Caudate nucleus (tissue), 63 donors: ENCODE measurements at places on chromosomes 12 and 14.

DNA sequence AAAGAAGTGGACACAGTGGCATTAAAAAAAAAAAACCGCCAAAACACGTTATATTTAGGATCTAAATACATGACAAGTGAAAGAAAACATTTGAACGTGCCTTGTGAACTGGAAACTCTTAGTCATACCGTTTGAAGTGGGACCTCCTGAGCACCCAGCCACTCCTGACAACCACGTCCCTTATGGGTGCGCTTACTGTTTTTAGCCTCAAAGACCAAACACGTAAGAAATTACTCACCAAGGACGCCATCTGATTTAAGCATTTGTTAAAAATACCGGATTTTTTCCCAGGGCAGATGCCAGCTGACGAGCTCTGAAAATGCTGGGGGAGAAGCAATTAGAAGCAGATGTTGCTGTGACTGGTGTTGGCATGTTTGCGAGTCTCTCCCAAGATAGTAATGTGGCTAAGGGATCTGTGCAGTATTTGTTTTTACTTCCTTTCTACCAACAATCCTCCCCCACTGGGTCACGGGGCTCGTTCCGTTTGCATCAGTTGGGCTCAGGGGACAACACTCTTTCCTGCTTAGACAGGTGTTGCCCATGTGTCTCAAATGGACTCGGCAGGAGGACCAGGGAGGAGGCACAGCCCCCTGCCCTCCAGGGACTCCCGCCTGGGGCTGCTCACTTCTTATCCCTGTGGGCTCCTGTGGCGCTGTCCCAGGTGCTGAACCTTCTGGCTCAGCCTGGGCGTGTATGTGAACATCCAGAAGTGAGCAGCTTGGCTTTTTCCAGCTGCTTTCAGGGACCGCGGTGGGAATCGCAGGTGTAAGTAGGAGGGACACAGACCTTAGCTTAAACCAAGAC is 101.0 kb downstream of the BEGAIN start:
- no peak for DNase-seq

DNA sequence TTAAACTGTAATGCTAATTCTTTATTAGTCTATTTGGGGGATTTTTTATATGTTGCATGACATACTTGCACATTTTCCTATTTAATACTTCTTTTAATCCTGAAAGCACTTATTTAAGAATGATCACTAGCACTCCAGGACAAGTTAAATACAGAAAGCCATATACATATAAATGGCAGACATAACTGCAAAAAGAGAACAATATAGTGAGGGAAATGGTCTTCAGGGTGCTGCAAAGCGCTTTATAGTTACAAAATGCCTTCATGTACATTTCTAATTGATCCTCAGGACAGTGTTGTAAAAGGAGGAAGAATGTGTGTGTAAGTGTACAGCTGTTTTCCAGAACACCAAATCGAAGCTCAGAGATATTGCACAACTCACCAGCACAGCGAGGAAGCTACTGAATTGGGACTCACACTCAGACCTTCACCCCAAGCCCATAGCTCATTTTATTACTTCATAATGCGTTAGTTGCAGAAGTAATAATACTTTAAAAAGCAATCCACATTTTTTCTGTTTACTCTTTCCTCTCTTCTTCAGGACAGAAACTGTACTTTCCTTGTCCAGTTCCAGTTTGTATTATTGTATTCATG is 428.2 kb downstream of the RAD51B start:
- no peak for DNase-seq

DNA sequence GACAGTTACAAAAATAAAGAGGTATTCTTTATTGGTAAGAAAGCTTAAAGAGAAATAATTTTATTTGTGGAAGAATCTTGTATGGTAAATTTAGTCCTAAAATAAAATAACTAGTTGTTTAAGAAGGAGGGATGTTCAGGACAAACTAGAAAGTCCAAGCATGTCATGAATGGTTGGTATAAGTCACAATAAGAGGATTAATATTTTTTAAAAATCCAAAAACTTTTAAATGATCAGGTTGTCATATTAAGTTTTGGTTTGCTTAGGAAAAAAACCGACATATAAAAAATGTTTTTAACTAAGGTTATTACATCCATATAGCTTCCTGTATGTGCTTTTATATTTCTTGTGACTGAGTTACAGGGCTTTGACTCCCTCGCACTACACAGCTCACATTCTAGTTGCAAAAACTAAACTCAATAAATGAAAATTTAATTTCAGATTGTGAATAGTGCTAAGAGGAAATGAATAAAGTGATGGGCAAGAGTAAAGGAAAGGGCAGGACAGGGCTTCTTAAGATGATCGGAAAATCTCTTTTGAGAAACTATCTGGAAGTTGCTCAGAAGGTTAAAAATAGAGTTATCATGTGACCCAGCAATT is 80.7 kb upstream of the METAP2 start:
- no peak for DNase-seq

DNA sequence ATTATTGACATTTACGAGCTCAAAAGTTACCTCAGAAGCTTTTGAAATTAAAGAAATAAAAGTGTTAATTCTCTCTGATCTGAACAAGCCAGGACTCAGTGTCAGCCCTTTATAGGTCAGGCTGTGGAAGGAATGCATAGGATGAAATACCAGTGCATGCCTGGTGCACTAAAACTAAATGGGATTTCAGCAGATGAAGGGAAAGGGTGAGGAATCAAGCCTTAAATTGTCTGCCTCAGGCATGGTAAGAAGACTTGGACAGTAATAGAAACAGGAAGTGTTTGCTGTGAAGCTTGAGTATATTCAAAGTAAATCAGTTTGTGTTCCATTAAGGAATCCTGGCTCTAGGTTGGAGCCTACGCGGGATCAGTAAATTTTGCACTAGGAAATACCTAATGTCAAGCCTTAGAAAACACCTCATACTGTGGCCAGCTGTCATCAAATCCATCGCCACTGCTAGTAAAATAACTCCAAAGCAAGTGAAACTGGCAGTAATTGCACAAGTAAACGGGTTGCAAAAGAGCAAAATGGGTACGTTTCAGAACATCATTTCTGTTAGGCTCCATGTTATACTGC is 76.3 kb downstream of the PDE3A start:
- DNase-seq = no peak

DNA sequence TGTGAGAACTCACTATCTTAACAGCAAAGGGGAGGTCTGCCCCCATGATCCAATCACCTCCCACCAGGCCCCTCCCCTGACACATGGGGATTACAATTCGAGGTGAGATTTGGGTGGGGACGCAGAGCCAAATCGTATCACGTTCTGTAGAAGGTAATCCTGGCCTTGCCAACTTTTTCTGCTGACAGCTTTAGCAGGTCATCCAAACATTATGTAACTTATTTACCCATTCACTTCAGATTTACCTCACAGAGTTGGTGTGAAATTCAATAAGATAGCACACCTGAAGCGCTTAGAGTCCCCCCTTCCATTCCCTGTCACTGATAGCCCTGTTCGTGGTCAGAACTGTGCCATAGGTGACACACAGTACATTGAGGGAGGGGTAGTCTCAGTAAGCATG is 219.1 kb downstream of the FBXL14 start:
- DNase-seq = no peak

DNA sequence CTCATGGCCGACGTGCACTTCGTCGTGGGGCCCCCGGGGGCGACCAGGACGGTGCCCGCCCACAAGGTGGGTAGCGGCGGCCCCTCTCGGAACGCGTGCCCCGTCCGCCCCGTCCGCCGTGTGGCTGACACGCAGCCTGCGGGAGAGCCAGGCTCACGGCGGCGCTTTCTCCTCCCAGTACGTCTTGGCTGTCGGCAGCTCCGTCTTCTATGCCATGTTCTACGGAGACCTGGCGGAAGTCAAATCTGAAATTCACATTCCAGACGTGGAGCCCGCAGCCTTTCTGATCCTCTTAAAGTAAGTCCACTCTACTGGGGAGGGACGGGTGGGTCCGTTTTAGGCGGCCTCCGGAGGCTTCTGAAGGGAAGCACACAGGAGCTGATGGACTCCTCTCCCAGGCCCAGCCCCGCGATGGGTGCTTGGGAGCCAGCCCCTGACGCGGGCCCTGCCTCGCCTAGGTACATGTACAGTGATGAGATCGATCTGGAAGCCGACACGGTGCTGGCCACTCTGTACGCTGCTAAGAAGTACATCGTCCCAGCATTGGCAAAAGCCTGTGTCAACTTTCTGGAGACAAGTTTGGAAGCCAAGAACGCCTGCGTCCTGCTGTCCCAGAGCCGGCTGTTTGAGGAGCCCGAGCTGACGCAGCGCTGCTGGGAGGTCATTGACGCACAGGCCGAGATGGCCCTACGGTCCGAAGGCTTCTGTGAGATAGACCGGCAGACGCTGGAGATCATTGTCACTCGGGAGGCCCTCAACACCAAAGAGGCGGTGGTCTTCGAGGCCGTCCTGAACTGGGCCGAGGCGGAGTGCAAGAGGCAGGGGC is 1.1 kb downstream of the BTBD6 start:
- no peak for DNase-seq

GRCh38 chr14:80615831-80616230 is 325.7 kb downstream of the CEP128 start:
- DNase-seq = no peak

- DNase-seq = no peak
These were observed 89.8 kb upstream of the LRIG3 start for GRCh38 chr12:59010118-59010517.

- no peak for DNase-seq
These were observed 35.2 kb downstream of the HMGA2 start for GRCh38 chr12:65859519-65859918.

DNA sequence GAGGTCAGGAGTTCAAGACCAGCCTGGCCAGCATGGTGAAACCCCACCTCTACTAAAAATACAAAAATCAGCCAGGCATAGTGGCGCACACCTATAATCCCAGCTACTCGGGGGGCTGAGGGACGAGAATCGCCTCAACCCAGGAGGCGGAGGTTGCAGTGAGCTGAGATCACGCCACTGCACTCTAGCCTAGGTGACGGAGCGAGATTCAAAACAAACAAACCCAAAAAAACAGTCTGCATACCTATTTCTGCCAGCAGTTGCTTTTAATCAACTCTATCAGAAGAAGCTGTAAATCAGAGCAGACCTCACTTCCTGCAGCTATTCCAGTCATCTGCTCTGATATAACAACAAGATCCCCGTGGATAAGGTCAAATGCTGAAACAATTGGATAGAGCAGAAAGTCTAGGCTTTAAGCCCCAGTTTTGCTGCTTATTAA is 50.5 kb downstream of the LIMA1 start:
- no peak for DNase-seq

GRCh38 chr12:108462686-108463085 is 52.4 kb upstream of the FICD start:
- DNase-seq = no peak

DNA sequence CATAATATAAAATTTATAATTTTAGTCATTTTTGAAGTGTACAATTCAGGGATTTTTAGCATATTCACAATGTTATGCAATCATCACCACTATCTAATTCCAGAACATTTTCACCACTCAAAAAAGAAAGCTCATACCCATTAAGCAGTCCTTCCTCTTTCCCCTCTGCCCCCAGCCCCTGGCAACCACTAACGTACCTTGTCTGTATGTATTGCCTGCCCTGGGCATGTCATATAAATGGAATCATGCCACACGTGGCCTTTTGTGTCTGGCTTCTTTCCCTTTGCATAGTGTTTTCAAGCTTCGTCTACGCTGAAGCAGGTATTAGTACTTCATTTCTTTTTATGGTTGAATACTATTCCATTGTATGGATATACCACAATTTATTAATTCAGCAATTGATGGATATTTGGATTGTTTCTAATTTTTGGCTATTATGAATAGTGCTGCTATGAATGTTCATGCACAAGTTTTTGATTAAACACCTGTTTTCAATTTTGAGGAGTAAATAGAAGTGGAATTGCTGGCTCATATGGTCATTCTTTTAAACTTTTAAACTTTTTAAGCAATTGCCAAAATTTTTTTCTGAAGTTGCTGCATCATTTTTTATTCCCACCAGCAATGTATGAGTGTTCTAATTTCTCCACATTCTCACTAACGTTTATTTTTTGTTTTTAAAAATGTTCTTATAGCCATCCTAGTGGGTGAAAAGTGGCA is 1.6 kb upstream of the SSTR1 start:
- no peak for DNase-seq

- no peak for DNase-seq
These were observed 66.6 kb downstream of the FBXL14 start for GRCh38 chr12:1527789-1528188.

GRCh38 chr12:54017878-54018467 is 9.2 kb downstream of the HOXC8 start:
- DNase-seq = no peak

DNA sequence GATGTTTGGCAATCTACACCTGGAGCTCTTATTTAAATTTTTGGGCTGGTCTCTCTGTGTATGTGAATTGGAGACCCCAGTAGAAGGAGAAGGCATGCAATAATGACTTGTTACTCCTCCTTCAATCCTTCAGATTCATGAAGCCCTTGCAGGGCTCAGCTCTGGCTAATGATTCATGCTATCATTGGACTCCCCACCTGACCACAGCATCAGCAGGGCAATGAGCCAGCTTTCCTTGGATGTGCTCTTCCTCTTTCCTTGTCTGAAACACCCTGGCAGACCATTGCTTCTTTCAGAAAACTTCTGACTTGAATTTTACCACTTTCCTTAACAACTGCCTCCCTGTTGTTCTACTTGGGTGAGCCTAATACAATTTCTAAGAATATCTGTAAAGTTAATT is 1019.2 kb downstream of the AACS start:
- no peak for DNase-seq

GRCh38 chr14:73731111-73731510 is 16.9 kb upstream of the PNMA1 start:
- DNase-seq = no peak

GRCh38 chr12:106417926-106418910 is 60.7 kb downstream of the POLR3B start:
- DNase-seq = no peak

DNA sequence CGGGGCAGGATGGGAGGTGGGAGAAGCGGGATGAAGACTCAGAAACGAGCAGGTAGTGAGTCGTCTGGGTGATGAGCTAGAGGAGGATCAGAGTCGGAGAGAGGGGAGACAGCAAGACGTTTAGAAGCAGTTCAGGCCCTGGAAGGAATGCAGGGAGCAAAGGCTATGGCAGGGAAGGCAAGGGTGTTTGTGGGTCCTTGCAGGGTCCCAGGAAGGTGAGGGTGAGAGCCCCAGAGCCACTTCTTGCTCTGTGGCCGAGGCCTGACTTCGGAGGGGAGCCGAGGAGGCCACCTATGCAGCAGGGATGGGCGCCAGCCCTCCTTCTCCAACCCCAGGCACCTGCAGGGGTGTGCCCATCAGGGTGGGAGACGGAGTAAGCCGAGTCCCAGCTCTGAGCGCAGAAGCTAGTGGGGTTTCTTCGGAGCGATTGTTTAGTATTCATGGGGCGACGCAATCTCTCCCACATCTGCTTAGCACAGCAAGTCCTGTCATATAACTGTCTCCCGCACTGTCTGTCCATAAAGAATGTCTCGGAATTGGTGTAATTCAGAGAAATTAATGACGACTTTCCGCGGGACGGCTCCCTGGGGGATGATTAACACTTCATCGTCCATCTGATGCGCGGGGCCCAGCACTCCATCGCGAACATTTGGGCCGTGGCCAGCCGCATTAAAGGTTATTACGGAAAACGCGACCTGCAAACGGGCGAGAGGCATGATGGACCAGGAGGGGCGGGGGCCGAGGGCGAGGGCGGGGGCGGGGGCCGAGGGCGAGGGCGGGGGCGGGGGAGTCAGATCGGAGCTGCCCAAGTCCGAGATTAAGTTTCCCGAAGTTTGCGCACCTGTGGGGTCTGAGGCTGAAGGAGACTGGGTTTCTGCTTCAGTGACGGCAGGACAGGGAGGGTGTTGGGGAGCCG is 12.2 kb upstream of the CALCOCO1 start:
- DNase-seq = no peak
